Stimulated activated CD4-positive, alpha-beta T cell treated with anti-CD3 and anti-CD28 coated beads, Interleukin-1b, Interleukin-23, amount 100 ng/mL, for 4 hours (primary cell): ENCODE measurements at places on chromosomes 3 and 15.

DNA sequence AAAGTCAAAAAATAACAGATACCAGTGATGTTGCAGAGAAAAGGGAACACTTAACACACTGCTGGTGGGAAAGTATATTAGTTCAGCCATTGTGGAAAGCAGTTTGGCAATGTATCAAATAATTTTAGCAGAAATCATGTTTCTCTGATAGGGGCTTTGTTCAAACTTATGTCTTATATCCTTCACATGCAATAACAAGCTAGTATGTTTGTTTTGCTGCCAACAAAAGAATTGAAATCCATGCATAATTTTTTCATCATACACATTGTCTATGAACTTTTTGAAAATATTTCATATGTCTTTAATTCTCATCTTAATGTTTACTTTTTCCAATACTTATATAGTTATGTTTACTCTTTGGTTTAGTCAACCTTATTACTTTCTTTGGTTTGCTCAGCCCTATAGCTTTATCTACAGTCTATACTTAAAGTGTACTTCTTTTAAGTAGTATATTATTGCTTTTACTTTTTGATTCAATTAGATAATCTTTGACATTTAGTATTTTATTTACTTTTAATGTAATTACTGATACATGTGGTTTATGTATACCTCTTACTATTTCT is 639.6 kb upstream of the CBLB start:
- DNase-seq = no peak

- no peak for DNase-seq
Measured at GRCh38 chr15:28265334-28266019, 56.5 kb downstream of the HERC2 start.

GRCh38 chr15:49182128-49182527 is 12.1 kb downstream of the GALK2 start:
- no peak for DNase-seq

- DNase-seq = no peak
Measured at GRCh38 chr3:152146461-152146860, 122.3 kb upstream of the MBNL1 start.

- no peak for DNase-seq
Measured at GRCh38 chr3:9088441-9089353, 125.4 kb upstream of the RAD18 start.

- no peak for DNase-seq
Measured at GRCh38 chr15:63111481-63111880, 10.2 kb upstream of the LACTB start.

- no peak for DNase-seq
Measured at GRCh38 chr15:80749589-80749988, 29.6 kb upstream of the CEMIP start.

- peak; percentile 47 for DNase-seq
Measured at GRCh38 chr3:119294696-119295671, 801 bp downstream of the ARHGAP31 start.

- DNase-seq = no peak
Measured at GRCh38 chr3:16724487-16724886, 119.3 kb upstream of the DAZL start.

GRCh38 chr3:23711916-23712494 is 93.8 kb upstream of the UBE2E1 start:
- no peak for DNase-seq

- no peak for DNase-seq
Measured at GRCh38 chr3:23508464-23508863, 297.3 kb upstream of the UBE2E1 start.

DNA sequence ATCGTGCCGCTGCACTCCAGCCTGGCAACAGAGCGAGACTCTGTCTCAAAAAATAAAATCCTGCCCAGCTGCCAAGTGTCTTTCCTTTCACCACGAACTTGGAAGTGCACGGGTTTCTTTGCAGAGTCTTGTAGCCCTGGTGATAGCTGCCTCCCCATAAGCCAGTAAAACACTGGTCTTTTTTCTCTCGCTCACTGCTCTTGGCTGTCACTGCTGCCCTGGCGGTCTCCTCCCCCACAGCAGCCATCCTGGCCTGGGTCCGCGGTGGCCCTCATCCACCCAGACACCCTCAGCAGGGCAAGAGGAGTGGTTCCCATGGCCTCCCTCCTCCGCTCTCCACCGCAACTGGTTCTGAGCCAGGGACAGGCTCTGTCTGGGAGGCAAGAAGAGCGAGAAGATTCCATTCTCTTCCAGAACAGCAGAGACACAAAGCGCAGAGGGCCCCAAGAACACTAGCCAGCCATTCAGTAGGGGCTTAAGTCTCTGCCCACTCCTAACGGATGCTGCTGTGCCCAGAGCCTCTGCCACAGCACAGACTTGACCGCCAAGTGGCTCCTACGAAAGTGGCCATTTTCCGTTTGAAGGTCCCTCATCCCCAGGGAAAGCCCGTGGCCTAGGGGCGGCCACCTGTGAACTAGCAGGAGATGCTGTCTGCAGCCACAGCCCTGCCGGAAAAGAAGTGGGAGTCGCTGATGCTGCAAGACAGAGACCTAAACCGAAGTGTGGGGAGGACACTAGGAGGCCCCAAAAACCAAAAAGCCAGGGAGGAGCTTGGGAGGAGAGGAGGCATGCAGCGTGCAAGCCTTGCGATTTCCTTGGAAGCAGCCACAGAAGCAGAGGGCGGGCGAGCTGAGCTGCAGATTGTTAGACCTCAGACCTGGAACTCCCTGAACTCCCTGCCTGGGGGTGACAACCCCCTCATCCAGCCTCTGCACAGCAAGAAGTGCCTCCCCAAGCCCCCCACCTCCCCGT is 44.1 kb downstream of the KLHL25 start:
- DNase-seq = no peak

- no peak for DNase-seq
Measured at GRCh38 chr15:71131601-71132362, 16.5 kb downstream of the THSD4 start.

- DNase-seq = no peak
Measured at GRCh38 chr3:177615015-177615414, 417.7 kb upstream of the TBL1XR1 start.

- no peak for DNase-seq
Measured at GRCh38 chr15:39777496-39777895, 5.1 kb downstream of the FSIP1 start.

DNA sequence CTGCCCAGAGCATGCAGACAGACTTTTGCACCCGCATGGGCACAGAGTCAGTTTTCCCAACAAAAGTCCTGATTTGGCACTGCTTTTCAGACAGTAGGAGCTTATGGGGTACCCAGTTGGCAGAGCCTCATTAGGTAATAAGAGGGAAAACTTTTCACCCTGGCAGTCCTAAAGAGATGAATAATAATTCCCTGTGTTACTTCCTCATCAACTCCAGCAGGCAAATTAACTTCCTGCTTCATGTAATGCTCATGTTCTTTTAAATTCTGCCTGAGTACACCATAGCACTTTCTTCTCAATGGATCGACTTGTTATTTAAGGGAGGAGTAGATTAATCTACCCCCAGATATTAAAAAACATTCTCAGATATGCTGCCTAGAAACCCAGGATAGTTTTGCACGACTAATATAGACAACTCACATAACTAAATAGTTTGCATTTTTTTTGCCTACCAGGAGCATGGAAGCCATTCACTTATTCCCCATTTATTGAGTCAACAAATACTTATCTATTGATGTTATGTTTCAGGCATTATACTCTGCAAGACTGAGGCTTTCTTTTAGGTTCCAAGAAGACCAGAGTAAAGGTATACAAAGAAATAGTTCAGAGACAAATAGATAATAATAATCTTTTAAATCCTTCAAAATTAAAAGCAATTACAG is 214.5 kb downstream of the KCNMB2 start:
- DNase-seq = no peak

GRCh38 chr15:72902245-72902918 is 118.8 kb upstream of the ADPGK start:
- DNase-seq = no peak

GRCh38 chr3:32593903-32594525 is 23.4 kb upstream of the DYNC1LI1 start:
- no peak for DNase-seq

GRCh38 chr15:71443538-71443937 is 328.3 kb downstream of the THSD4 start:
- peak; percentile 12 for DNase-seq

- DNase-seq = no peak
Measured at GRCh38 chr3:177803500-177803899, 606.2 kb upstream of the TBL1XR1 start.

- DNase-seq = no peak
Measured at GRCh38 chr15:93058904-93059427, 30.0 kb downstream of the RGMA start.

- DNase-seq = no peak
Measured at GRCh38 chr15:33296856-33297255, 13.9 kb upstream of the RYR3 start.

GRCh38 chr3:38497031-38497430 is 891 bp downstream of the EXOG start:
- no peak for DNase-seq

- no peak for DNase-seq
Measured at GRCh38 chr3:71416876-71417275, 166.7 kb downstream of the FOXP1 start.

DNA sequence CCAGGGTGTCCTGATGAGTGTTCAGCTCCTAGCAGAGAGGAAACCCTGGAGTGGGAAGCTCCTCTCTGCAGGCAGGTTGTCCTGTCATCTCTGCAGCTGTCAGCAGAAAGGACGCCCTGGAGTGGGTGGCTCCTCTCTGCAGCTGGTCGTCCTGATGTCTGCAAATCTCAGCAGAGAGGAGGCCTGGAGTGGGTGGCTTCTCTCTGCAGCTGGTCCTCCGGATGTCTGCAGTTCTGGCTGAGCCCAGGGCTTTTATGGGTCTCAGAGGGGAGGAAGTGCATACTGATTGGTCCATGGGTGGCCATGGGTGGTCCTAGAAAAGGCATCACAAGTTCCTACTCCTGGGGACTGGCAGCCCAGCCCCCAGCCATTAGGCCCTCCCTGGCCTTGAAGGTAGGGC is 102.6 kb upstream of the BNIP2 start:
- no peak for DNase-seq

GRCh38 chr3:137460944-137461343 is 303.2 kb upstream of the SOX14 start:
- no peak for DNase-seq

GRCh38 chr3:184777566-184778356 is 34.2 kb upstream of the VPS8 start:
- peak; percentile 71 for DNase-seq

DNA sequence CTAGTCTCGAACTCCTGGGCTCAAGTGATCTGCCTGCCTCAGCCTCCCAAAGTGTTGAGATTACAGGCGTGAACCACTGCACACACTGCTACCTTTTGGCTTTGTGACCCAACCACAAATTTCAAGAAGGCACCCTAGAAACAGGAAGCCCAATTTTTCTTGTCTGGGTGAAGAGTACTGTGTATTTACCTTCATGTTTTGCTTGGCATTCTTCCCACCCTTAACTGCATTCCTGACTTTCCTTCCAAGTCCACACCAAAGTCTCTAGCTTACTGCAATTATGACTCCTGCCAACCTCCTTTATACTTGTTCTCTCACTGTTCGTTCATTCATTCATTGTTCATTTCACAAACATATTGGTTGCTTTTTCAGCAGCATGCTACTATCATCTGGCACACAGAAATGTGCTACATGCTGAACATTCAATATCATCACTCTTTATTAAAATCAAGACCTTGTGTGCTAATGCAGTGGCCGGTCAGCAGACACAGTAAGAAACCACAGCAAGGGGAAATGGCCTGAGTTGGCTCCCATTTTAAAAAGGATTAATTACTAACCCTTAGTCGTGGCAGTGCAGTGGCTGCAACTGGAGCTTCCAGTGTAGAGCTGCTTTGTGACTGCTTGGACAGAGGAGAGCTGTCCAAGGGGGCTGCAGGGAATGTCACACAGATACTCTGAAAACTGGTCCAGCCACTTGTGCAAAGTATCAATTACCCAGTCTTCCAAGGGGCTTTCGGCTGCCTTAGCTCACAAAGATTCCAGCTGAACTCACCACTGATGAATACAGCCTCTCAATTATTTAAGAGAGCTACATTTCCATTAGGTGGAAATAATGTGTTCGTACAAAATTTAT is 94.0 kb downstream of the ETFA start:
- DNase-seq = no peak

DNA sequence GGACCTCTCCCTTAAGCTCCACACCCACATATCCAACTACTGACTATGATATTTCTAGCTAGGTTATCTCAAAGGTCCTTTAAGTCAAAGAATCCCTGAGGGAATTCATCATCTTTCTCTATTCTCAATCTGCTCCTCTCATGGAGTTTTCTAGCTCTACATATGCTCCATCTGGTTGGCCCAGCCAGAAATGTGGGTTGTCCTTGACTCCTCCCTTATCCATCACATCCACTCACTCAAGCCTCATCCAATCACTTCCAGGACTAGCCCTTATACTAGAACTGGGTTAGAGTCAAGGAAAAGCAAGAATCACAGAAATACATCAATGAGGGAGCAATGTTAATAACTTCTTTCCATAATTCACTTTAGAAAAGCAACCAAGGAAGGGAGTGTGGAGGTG is 45.4 kb downstream of the ZNF106 start:
- DNase-seq = no peak

- DNase-seq = no peak
Measured at GRCh38 chr3:11924518-11924917, 77.8 kb upstream of the TAMM41 start.

DNA sequence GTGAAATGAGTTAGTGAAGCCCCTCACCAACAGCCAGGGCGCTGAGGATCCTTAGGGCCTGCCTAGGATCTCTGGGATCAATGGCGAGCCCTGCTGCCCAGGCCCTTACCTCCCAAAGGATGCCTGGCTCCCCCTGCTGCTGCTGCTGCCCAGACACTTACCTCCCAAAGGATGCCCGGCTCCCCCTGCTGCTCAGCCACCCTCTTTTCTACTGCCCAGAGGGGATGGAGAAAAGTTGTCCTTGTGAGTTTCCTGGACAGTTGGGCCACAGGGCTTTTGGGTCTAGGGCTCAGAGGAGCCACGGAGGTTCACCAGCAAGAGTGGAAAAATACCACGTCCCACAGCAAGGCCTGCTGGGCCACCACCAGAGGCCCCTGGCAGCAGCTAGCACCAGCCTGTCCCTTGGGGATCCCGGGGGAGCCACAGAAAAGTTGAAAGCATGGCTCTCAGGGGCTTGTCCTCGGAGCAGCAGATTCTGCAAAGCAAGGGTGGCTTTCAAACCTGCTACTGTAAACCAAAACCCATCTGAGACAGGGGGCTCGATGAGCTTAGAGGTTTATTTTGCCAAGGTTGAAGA is 59.4 kb downstream of the SLC6A6 start:
- DNase-seq = peak; percentile 12

DNA sequence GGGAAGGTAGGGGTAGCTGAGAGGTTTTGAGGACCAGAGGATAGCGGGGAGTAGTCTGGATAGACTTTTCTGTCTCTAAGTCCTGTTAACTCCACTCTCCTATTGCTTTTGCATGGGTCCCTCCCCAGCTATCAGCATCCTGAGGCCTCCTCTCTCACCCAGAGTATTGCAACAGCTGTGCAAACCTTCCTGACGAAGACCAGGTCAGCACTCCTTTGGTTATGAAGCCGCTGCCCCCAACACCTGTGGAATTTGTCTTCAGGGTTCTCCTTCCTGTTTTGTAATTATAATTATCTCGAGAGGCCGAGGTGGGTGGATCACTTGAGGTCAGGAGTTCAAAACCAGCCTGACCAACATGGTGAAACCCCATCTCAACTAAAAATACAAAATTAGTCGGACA is 24.8 kb downstream of the TYRO3 start:
- no peak for DNase-seq
